ENCODE measurements at places on chromosomes 7 and 10.
A peak's percentile ranks its signal among the peaks of the same experiment; 100 is the strongest.

- no peak for DNase-seq
These were observed 27.7 kb downstream of the ANXA8 start for GRCh38 chr10:47456079-47456785.

GRCh38 chr7:142357953-142358520, 100.2 kb upstream of the PRSS58 start:
- peak; percentile 64 for DNase-seq

GRCh38 chr7:136925556-136925955, 57.1 kb downstream of the CHRM2 start:
- DNase-seq: no peak

- DNase-seq: no peak
These were observed 49.2 kb upstream of the CPN1 start for GRCh38 chr10:100130831-100131230.

GRCh38 chr10:118017850-118018249, 28.9 kb downstream of the RAB11FIP2 start:
- DNase-seq: peak; percentile 62

DNA sequence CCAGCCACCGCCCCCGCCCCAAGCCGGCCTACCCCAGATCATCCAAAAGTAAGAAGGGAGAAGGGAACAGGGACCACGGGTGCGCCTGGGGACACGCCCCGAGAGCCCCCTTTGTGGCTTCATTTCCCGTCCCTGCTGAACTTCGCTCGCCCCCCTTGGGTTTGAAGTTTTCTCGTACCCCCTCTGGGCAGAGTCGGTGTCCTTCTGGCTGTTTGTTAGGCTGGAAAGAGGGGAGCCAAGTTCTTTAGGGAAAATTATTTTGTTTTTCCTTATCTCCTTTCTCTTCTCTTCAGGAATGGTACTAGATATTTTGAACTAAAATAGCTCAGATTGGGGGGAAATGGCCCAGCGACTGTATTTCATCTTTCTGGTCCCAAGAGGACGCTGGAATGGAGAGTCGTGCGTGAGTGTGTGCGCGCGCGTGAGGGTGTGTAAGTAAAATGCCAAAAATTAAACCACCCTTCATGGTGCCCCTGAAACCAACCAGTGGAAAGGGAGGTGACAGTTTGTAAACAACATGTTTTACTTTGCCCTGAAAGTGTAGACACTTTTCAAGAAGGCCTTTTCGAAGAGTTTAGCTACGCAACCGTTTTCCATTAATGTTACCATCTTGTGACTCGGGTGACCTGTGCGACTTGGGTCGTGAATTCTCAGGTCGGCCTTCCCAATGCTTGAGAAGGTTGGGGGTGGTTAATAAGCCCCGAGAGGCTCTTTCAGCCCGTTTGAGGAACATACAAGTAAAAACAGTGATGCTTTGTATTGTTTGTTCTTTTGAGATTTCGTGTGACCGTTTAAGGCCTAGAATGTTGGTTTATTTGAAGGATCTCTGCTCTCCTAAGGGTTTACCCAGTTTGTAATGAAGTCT, 694 bp downstream of the RBM20 start:
- no peak for DNase-seq

DNA sequence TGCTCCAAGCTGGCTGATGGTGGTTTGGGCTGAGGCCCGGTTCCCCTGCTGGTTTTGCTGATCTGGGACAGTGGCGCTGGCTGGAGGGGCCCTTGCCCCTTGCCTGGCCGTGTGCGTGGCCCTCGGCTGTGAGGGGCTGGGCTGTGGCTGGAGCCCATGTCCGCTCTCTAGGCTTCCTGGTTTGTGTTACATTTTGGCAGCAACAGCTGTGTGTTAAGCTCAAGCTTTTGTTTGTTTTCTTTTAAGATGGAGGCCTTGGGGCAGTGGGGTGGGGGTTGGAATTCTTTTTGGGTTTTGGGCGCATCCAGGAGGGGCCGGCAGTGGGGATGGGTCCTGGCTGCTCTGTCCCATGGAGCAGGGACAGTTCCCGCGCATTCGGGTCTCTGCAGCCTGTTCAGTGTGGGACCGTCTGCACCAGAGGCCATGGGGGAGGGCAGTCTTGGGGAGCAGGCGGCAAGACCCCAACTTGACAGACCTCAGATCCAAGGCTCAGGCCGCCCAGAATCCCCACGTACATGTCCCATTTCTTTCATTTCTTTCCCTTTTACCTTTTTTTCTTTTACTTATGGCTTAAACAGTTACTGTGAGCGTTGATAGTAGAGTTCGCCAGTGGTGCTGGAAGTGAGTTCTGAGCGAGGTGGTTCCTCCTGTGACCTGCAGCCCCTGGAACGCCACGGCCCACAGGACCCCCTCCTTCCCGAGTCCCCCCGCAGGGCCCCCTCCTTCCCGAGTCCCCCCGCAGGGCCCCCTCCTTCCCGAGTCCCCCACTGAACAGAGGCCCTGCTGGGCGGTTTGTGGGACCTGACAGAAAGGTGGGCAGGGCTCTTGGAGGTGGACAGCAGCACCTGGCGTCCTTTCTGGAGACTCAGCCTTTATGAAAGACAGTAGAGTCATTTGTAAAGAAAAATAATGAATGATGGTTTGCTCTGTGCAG, 75.3 kb downstream of the INPP5A start:
- peak; percentile 60 for DNase-seq

- DNase-seq: no peak
These were observed 3.9 kb downstream of the BRI3 start for GRCh38 chr7:98285157-98286092.

DNA sequence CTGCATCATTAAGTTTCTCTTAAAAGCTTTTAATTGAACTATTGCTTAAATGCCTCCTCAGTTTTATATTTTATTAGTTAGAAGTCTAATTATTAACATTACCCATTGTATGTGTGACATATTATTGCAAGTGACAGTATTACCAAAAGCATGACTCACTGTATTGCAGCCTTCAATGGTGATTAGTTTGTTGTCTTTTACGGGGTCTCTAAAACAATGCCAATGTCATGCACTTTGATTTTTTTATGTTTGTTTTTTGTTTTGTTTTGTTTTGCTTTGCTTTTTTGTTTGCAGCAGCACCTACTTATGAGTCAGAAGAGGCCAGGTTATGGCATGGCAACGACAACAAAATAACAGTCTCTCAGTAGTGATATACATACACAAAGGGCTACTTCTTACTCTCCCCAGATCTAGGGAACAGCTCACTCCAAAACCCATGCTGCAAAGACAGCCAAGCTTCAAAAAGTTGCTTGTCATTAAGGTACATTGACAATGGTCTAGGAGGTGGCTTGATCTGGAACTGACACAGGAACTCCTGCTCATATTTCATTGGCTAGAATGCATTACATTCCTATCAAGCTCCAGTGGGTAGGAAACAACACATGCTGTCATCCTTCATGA, 293.7 kb upstream of the POM121L12 start:
- no peak for DNase-seq

DNA sequence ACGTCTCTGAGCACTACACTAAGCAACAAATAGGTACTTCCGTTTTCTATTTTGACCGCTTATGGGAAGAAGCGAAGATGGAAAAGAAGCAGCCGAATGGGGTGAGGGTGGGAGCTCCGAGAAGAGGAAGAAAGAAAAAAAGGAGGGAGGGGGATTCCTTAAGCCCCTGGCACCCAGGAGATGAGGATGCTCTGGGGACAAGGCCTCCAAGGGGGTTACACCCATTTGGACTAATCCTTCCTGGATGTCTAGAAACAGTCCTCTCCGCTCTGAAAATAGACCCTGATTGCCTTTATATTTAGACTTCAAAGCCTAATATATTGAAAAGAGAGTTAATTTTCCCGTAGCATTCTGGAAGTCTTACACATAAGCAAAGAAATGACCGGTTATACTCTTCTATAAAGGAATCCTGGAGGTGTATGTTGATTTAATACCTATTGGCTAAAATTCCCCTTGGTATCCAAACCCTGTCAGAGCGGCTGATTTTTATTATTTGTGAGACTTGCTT, 676 bp upstream of the HTR7 start:
- no peak for DNase-seq

DNA sequence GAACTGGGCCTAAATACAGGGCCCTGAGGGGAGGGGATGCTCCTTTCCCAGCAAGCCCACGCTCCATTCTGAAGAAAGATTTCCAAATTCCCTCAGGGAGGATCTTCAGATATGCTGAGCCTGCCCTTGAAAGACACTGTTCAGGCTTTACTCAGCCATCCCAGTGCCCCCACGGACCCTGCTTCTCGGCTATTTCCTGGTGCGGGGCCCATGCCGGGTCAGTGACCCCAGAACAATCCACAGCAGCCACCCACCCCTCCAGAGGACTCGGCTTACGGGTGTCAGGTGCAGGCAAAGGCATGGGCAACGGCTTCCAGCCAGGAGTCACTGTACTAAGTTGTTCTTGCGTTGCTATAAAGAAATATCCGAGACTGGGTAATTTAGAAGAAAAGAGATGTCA, 137.1 kb downstream of the OAT start:
- DNase-seq: no peak

GRCh38 chr7:76507723-76508406, 2.5 kb upstream of the UPK3B start:
- no peak for DNase-seq

DNA sequence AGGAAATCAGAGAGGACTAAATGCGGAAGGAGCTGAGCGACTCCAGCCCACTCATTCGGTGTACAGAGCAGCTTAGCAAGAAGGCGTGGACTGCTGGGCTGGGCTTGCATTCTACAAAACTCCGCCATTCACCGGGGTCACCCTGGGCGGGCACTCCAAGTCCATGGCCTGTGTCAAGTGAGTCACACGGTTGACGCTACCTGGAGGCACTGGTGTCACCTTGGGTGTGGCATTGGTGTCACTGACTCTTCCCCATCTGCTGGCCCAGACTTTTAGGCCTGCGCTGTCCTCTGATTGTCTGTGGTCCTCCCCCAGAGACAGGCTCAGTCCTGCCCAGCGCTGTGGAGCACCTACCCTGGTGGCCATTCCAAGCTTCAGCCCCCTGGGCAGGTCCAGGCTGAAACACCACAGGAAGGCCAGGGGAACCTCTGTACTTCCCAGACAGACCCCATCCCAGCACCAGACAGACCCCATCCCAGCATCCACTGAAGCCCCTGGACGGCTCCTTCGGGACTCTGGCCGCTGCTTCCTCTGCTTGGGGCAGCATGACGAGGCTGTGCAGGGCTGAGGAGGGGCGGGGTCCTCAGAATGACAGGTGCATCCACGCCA, 30.6 kb upstream of the CNPY1 start:
- DNase-seq: no peak

GRCh38 chr7:150397346-150398107, 18.4 kb downstream of the ZNF775 start:
- DNase-seq: peak; percentile 62

DNA sequence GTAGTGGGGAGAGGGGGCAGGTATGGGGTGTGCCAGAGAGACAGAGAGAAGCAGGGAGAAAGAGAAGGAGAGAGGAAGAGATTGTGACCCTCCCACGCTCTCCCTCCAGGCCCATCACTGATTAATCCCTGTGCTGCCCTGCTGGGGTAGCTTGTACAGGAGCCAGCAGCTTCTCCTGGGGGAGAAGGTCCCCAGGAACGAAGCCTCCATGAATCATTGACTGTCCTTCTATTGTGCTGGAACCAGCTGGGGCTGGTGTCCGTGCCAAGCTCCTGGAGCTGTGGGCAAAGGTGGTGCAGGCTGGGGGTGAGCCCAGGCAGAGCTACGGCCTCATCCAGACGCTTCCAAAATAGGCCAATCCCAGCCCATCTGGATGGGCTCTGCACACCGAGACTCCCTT, 20.9 kb downstream of the AQP1 start:
- DNase-seq: no peak

- DNase-seq: no peak
These were observed 151.0 kb upstream of the YAE1 start for GRCh38 chr7:39415091-39415787.

- no peak for DNase-seq
These were observed 2.9 kb downstream of the SH2D4B start for GRCh38 chr10:80540618-80540980.

GRCh38 chr10:34732926-34733325, 82.2 kb downstream of the PARD3 start:
- no peak for DNase-seq

- DNase-seq: peak; percentile 51
These were observed 101.6 kb downstream of the DYNC2I1 start for GRCh38 chr7:158957921-158958491.

DNA sequence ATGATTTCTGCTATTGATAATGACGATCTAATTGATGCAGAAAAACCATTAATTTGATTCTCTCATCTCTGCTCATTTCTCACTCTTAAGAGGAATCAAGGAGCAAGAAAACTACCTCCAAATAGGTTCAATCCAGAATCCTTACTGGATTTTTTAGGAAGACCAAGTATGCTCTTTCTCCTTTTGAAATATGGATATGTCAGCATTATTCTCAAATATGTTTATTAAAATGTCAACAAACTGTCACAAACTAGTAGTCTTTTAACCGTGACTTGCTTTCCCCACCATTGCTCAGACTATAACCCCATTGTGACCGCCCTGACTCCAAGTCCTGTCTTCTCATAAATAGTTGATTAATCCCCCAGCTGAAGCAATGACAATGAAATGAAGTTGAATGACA, 1.1 kb upstream of the ATOH7 start:
- no peak for DNase-seq

DNA sequence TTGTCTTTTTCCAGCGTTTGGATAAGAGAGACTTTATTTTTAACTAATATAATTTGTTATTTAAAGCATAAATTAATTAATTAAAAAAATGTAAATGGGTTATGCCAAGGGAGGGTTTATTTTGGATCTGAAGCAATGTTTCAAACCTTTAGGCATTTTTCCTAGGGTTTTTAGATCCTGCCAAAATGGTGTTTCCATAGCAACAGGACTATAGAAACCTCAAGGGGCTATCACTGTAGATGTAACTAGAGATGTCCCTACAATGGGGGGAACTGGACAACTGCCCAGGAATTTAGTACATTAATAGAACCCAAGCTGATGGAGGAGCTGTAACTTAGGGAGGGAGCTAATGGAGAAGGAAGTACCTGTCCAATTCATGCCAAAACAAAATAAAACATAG, 57.3 kb downstream of the SLC39A12 start:
- DNase-seq: no peak

DNA sequence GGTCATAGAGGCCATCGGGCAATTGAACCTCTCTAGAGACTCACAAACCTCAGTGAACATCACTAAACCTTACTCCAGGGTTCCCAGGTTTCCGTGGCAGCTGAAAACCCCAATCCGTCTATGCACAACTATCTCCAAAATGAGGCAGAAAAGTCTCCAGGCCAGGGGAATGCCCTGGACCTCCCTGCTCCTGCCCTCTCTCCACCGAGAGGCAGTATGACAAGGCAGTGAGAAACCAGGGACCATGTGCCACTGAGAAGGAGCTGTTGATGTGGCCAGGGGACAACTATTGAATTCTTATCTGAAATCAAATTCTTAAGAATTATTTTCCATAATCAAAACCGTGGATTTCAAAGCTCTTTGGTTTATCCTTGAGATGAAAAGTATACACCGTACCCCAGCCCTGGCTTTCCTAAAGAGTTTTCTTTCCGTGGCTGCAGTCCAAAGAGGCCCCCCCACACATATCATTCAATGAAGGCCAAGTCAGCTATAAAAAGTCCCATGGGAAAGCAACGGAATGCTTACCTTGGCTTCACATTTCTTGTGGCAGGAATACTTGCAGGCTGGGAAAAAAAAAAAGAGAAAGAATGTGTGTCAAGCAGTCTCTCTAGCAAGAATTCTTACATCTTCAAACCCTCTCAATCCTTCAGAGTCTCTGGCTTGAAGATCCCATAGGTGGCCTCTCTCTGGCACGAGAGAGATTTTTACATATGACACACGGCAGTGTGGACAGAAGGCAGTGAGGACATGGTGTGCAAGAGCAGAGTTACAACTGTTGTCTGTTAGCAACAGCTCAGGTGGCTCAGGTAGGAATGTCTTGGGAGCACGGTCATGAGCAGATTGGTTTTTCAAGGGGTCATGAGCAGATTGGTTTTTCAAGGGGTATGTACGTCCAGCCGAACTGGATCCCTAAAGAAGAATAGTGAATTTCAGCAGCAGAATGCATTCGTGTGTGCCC, 75.2 kb downstream of the TNS3 start:
- no peak for DNase-seq

GRCh38 chr10:49300140-49300974, 1.4 kb downstream of the C10orf71 start:
- DNase-seq: peak; percentile 34
